GM23248 (cell line): ENCODE measurements at places on chromosomes 12 and 14. TPM values are rescaled to one million over a fixed set of nuclear protein-coding genes. Genes with fewer than 3 reads are reported as not detected.
A peak's percentile ranks its signal among the peaks of the same experiment; 100 is the strongest.

- H3K4me1 ChIP-seq = no peaks in the 10 kb centered on the region
- H3K27ac ChIP-seq = no peak overlapping the region
- DNase-seq = no peak
- no peaks in the 10 kb centered on the region for H3K27me3 ChIP-seq
These were observed 396.5 kb downstream of the FOXG1 start for GRCh38 chr14:29163109-29163508.

DNA sequence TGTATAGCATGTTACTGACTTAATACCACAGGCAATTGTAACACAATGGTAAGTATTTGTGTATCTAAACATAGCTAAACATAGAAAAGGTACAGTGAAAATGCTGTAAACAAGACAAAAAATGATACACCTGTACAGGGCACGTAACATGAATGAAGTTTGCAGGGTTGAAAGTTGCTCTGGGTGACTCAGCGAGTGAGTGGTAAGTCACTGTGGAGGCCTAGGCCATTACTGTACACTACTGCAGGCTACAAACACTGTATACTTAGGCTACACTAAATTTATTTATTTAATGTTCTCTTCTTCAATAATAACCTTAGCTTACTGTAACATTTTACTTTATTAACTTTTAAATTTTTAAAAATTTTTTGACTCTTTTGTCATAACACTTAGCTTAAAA, 158.4 kb downstream of the IPO8 start:
- no peak for DNase-seq
- H3K4me3 ChIP-seq = no peak overlapping the region
- no peaks in the 10 kb centered on the region for H3K36me3 ChIP-seq

GRCh38 chr14:97298331-97298730, 501.1 kb downstream of the VRK1 start:
- no peak overlapping the region for H3K4me3 ChIP-seq
- no peaks in the 10 kb centered on the region for H3K36me3 ChIP-seq
- H3K4me1 ChIP-seq = no peaks in the 10 kb centered on the region
- no peaks in the 10 kb centered on the region for H3K27me3 ChIP-seq
- H3K27ac ChIP-seq = no peak overlapping the region
- DNase-seq = no peak

GRCh38 chr14:39038542-39038941, 64.5 kb downstream of the SEC23A start:
- H3K4me1 ChIP-seq = no peaks in the 10 kb centered on the region
- H3K27ac ChIP-seq = no peak overlapping the region
- H3K27me3 ChIP-seq = no peaks in the 10 kb centered on the region
- DNase-seq = no peak
- H3K36me3 ChIP-seq = peaks cover 75% of the 10 kb centered on the region
- no peak overlapping the region for H3K4me3 ChIP-seq

DNA sequence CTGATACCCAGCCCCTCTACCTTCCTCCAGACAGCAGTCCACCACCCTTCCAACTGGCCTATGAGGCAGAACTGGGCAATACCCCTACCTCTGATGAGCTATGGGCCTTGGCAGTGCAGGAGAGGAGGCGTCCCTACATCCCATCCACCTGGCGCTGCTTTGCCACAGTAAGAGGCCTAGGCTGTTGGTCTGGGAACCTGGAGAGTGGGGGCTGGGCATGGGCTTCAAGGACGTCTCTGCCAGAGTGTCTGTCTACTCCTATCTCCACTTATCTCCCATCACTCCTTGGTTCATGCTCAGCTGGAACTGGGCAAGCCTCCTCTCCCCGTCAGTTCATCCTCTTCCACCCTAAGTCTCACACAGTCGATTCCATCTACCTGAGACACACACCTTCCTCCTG, 6.5 kb downstream of the AMHR2 start:
- no peaks in the 10 kb centered on the region for H3K36me3 ChIP-seq
- H3K4me3 ChIP-seq = no peak overlapping the region
- H3K27ac ChIP-seq = no peak overlapping the region
- peaks cover 5% of the 10 kb centered on the region for H3K4me1 ChIP-seq

GRCh38 chr14:97039717-97040363, 242.7 kb downstream of the VRK1 start:
- H3K4me3 ChIP-seq = no peak overlapping the region
- H3K27ac ChIP-seq = no peak overlapping the region
- H3K36me3 ChIP-seq = no peaks in the 10 kb centered on the region
- DNase-seq = no peak
- H3K27me3 ChIP-seq = no peaks in the 10 kb centered on the region

DNA sequence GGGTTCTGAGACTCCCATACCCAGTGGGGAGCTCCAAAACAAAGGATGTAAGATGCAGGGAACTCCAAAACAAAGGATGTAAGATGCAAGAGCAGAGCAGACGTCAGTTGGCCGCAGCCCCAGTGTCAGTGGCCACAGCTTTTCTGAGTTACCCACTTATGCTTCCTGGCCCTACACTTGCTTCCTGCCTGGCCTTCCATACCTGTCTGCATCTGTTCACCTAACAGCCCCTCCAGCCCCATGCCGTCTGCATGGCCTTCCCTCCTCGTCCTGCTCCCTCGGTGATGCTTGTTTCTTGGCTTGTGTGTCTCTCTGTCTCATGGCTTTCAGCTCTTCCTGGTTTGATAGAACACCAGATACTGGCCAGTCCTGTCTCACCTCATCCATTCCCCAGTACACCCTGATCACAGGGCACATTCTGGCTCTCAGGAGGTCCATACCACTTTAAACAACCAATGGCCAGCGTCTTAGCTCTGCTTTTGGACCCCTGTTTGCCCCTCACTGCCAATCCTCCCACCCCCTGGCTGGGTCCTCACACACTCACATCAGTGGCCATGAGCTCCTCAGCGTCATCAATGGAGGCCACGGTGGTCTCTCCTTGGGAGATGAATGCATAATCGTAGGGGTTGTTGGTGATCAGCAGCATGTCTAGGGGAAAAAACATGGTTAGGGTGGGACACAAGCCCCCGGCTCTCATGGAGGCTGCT, 5.3 kb downstream of the MYH7 start:
- peaks cover 19% of the 10 kb centered on the region for H3K27me3 ChIP-seq
- H3K4me1 ChIP-seq = no peaks in the 10 kb centered on the region
- H3K27ac ChIP-seq = no peak overlapping the region
- no peak for DNase-seq

- no peaks in the 10 kb centered on the region for H3K36me3 ChIP-seq
- H3K4me1 ChIP-seq = peaks cover 88% of the 10 kb centered on the region
- H3K27me3 ChIP-seq = no peaks in the 10 kb centered on the region
- peak; percentile 97 for DNase-seq
- peak overlapping the region; percentile 99 for H3K27ac ChIP-seq
- peak overlapping the region; percentile 48 for H3K4me3 ChIP-seq
These were observed 43.4 kb downstream of the ELK3 start for GRCh38 chr12:96237465-96238077.

DNA sequence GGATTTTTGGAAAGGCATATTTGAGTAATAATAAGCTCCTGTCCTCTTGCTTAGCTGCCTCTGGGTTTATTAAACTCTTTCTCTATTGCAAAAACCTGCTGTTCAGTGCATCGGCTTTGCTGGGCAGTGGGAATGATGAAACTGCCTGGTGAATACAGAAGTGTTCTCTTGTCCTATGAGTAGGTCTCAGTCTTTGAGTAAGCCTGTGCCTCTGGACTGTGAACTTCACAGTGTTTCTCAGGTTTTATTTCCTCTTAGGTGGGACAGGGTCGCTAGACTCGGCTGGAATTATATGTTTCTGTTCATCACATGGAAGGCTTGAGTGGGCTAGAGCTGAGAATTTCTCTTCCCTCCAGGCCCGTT, 46.4 kb downstream of the CRADD start:
- H3K27ac ChIP-seq = peak overlapping the region; percentile 57
- no peaks in the 10 kb centered on the region for H3K4me1 ChIP-seq
- no peak for DNase-seq
- peak overlapping the region; percentile 27; the same call in 1 of the 2 replicates for H3K4me3 ChIP-seq
- H3K36me3 ChIP-seq = no peaks in the 10 kb centered on the region

DNA sequence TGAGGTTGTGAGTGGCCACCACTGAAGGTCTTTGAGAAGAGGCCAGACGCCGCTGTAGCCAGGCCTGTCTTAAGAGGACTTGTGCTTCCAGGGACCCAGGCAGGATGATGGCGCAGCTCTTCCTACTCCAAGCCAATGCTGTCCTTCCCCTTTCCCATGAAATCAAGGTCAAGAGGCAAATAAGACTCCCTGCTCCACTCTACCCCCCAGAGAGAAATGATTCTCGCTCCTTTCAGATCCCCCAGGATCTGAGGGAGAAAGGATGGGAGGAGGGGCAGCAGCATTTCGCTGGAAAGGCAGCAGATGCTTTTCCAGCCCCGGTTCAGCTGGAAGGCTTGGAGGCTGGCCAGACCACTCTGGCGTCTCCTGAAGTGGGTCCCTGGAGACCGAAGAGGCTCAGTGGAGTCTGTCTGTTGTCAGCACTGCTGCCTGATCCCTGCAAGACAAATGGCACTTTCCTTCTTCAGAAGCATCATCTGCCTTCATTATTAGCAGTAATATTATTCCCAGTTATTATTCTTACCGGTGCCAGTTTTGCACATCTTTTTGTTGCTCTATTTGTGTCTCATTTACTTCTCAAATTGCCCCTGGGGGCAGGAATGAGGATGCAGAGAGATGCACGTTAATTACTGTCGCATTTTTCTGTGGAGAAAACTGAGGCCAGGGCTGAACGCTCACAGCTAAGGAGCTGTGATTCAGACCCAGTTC, 51.4 kb downstream of the C14orf132 start:
- H3K4me1 ChIP-seq = peaks cover 40% of the 10 kb centered on the region
- no peak overlapping the region for H3K4me3 ChIP-seq
- H3K27me3 ChIP-seq = no peaks in the 10 kb centered on the region
- peak; percentile 72 for DNase-seq
- H3K27ac ChIP-seq = peak overlapping the region; percentile 61
- H3K36me3 ChIP-seq = no peaks in the 10 kb centered on the region

GRCh38 chr12:109580272-109580671, 6.7 kb downstream of the MVK start:
- H3K27me3 ChIP-seq = no peaks in the 10 kb centered on the region
- no peak overlapping the region for H3K27ac ChIP-seq
- no peak overlapping the region for H3K4me3 ChIP-seq
- DNase-seq = no peak

DNA sequence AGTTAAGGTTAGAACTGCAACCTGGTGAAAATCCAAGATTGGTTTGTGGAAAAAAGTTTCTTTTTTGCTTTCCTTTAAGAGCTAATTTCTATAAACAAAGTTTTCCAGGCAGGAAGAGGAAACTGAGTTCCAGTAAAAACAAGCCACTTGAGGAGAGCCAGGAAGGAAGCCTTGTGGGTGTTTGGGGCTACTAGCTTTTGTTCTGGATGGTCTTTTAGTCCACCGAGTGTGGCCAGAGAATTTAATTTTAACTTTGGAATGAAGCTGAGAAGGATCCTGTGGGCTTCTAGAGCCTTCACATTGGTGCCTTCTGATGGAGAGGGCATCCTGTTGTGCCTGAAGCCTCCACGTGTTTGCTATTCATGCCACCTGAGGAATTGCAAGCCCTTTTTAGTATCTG, 327.9 kb downstream of the C12orf75 start:
- no peaks in the 10 kb centered on the region; the same call in 1 of the 2 replicates for H3K27me3 ChIP-seq
- no peak for DNase-seq
- no peaks in the 10 kb centered on the region for H3K36me3 ChIP-seq
- H3K27ac ChIP-seq = no peak overlapping the region
- H3K4me3 ChIP-seq = no peak overlapping the region

DNA sequence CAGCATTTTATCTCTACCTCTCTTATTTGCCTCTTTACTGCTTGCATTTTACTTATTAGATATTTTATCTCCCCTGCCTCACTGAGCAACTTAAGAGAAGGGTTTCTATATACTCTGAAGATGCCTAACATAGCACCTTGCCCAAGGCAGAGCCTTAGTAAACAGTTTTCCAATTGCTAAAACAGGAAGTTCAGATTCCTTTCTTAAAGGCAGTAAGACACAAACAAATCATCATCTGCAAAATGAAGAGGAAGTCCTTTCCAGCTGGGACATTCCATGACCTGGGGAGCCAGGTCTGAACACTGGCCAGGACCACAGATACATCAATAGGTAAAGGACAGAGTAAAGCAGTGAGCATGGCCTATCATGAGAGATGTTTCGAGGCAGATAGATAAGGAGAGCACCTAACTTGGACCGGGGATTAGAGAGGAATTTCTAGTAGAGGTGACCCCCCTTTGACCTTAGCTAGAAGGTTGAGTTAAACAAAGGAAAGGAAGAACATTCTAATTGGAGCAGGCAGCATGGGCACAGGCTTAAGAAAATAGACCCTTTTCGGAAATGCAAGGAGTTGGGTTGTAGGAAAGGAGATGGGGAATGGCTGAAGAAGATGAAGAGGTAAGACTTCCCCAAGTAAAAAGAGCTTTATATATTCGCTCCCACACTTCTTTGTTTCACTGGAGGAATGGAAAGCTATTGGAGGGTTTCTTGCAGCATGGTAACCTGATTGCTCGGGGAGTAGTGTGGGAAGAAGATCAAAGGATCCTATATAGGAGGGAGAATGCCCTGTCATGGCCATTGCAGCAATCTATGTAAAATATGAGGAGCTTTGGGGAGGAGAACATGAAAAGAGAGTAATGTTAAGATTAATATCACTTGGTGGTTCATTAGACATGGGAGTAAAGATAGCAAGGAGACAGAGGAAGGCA, 94.8 kb downstream of the PHLDA1 start:
- no peaks in the 10 kb centered on the region for H3K36me3 ChIP-seq
- no peaks in the 10 kb centered on the region for H3K27me3 ChIP-seq
- DNase-seq = no peak
- no peak overlapping the region for H3K4me3 ChIP-seq
- H3K27ac ChIP-seq = no peak overlapping the region

- no peaks in the 10 kb centered on the region for H3K27me3 ChIP-seq
- H3K4me1 ChIP-seq = peaks cover 27% of the 10 kb centered on the region
- peaks cover 4% of the 10 kb centered on the region; the same call in 1 of the 2 replicates for H3K36me3 ChIP-seq
- H3K27ac ChIP-seq = peak overlapping the region; percentile 50
- H3K4me3 ChIP-seq = no peak overlapping the region
- peak; percentile 86 for DNase-seq
These were observed 43.9 kb downstream of the TMTC3 start for GRCh38 chr12:88185988-88186387.

DNA sequence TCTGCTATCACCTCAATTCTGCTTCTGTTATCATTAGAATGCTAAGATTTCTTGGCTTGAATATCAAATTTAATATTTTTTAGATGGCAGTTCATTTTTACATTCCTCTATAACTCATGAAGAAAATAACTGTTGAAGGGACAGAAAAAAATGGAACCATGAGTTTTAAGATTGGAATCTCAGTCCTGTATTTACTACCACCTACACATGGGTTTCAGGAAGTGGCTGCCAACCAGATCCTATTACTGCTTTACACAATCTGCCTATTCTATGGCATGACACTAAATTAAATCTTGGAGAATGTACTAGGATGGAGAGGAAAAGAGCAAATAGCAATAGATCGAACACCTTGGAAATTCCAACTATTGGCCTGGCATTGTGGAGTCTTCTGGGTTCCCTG, 140.8 kb downstream of the DUSP6 start:
- no peak overlapping the region for H3K4me3 ChIP-seq
- H3K27ac ChIP-seq = peak overlapping the region; percentile 15
- H3K4me1 ChIP-seq = peaks cover 49% of the 10 kb centered on the region
- no peaks in the 10 kb centered on the region for H3K36me3 ChIP-seq
- DNase-seq = peak; percentile 63

- H3K4me3 ChIP-seq = no peak overlapping the region
- no peaks in the 10 kb centered on the region for H3K27me3 ChIP-seq
- H3K4me1 ChIP-seq = no peaks in the 10 kb centered on the region
- H3K36me3 ChIP-seq = no peaks in the 10 kb centered on the region; the same call in 1 of the 2 replicates
- DNase-seq = no peak
- H3K27ac ChIP-seq = no peak overlapping the region
These were observed 11.4 kb upstream of the SPSB2 start for GRCh38 chr12:6884539-6884938.

Gene CD4
- not detected in 2 replicates for total RNA-seq

Gene DHRS2
- total RNA-seq = not detected in 2 replicates

Gene ADAM21
- 0.97 TPM in 1 of 2 replicates, not detected in the other for total RNA-seq

Gene IRAK3
- 3.7 and 6.6 TPM in 2 replicates for total RNA-seq

Gene TSPAN19
- total RNA-seq = not detected in 2 replicates
